NCI-H460 (cell line): ENCODE measurements at places on chromosomes 11 and 22.

- DNase-seq, result no peak
These were observed 75.2 kb downstream of the TEAD1 start for GRCh38 chr11:12749442-12749841.

DNA sequence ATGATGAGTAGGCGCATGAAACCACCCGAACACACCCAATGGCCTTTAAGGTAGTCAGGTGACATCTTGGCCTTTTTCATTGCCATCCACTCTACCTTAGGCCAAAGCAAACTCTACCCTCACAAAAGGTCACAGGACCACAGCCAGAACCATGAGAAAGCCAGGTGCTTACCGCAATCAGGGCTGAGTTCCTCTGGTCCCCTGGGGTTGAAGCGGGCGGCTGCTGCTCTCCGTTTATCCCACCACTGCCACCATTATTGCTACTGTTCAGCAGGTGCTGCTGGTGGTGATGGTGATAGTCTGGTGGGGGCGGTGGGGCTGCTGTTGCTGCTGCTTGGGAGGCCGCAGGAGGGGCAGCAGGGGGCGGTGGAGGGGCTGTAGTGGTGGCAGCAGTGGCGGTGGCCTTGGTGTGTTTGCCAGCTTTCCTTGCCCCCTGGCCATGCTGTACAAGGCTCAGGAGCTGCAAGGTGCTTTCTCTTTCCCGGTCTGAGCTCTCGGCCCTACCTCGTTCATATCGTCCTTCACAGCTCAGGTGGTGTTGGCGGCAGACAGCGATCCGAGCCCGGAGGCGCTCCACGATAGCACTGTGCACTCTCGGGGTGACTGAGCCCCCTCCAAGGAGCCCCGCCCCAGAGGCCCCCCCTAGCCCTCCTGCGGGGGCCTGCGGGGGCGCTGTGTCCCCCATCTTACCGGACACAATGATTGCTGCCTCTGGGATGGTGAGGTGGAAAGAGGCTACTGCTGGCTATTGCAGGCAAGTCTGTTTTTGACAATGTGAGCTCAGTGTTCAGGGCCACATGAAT, 1.6 kb downstream of the MAML2 start:
- no peak for DNase-seq

GRCh38 chr11:71188073-71188472, 64.3 kb downstream of the SHANK2 start:
- no peak for DNase-seq

- DNase-seq, result peak; percentile 54
These were observed 3.9 kb upstream of the RNF215 start for GRCh38 chr22:30390974-30391691.

GRCh38 chr11:16286095-16286494, 70.3 kb downstream of the SOX6 start:
- DNase-seq, result no peak

DNA sequence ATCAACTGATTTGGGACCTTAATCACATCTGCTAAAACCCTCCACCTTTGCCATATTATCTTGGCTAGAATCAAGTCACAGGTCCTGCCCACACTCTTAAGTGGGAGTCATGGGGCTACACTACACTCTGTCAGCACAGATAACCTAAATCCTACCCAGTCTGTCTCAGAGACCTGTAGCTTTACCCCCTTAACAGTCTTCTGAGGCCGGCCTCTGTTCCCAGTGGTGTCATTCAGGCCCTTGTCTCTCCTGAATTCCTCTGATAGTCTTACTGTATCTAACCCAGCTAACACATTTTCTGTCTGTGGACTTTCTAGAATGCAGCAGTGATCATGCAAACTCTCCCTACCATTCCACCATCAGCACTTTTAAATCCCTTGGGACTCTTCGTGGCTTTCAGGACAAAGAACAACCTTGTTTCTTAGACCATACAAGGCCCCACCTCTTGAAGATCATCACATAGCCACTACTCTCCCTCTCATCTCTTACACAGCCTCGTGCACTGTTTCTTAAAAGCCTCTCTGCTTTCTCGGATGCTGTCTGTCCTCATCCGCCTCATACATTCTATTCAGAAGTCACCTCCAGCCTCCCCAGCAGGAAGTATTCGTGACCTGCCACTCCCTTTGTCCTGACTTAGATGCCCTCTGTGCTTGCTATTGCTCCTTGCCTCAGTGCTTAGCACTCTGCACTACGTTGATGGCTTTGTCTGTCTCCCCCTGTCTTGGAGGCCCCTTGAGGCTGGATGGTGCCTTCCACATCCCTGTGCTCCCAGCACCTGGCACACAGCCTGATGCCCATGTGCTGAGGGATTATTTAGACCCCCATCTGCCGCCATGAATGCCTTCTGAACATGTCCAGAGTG, 57.9 kb downstream of the PANX1 start:
- DNase-seq, result no peak

DNA sequence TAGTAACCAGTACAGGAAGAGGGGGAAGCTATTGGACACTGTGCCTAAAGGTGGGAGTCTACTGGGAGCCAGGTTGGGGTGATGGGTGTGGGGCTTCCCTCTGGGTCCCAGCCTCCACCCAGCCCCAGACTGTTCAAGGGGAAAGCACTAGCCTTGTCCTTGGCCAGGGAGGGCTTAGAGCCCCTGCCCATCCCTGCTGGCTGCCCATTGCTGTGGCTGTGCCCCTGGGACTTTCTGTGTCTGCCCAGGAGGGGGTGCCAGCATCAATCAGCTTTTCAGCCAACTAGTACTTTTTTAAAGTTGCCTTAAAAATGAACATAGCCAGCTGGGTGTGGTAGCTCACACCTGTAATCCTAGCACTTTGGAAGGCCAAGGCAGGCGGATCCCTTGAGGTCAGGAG, 19.9 kb downstream of the INCENP start:
- no peak for DNase-seq

GRCh38 chr11:12770966-12771597, 96.9 kb downstream of the TEAD1 start:
- DNase-seq, result no peak

- DNase-seq, result no peak
These were observed 64.7 kb downstream of the ADAMTS15 start for GRCh38 chr11:130513132-130513531.

- no peak for DNase-seq
These were observed 66.8 kb downstream of the PRR5L start for GRCh38 chr11:36362902-36363301.

GRCh38 chr22:28791841-28792490, 8.4 kb downstream of the XBP1 start:
- DNase-seq, result no peak

GRCh38 chr22:47176573-47177333, 414.3 kb downstream of the TBC1D22A start:
- no peak for DNase-seq

DNA sequence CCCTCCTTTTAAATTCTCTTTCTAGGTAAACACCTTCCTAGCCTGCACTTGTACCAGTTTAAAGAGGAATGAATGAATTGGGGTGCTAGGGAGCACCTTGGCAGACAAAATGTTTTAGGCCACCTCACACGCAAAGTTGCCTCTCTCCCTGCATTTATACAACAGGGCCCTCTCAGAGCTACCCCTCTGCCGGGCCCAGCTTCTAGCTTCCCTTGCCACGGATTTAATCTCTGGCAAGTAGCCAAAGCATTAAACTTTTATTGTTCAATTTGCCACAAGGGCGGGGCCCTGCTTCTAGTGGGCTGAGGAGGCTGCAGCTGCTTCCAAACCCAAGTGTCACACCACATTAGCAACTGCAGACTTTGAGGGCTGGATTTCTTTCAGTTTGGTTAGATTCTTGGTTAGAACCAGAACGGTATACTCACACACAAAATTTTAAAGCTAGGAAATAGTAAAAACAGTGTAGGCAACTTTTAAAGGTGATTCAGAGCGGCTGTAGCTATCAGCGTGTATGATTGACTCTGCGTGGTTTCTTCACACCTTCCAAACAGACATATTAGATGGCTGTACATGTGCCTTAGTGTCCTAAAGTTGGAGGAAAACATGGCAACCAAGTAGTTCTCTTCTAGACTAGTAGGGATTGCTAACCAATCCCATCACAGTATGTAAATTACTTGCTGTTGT, 6.5 kb downstream of the KREMEN1 start:
- DNase-seq, result no peak

DNA sequence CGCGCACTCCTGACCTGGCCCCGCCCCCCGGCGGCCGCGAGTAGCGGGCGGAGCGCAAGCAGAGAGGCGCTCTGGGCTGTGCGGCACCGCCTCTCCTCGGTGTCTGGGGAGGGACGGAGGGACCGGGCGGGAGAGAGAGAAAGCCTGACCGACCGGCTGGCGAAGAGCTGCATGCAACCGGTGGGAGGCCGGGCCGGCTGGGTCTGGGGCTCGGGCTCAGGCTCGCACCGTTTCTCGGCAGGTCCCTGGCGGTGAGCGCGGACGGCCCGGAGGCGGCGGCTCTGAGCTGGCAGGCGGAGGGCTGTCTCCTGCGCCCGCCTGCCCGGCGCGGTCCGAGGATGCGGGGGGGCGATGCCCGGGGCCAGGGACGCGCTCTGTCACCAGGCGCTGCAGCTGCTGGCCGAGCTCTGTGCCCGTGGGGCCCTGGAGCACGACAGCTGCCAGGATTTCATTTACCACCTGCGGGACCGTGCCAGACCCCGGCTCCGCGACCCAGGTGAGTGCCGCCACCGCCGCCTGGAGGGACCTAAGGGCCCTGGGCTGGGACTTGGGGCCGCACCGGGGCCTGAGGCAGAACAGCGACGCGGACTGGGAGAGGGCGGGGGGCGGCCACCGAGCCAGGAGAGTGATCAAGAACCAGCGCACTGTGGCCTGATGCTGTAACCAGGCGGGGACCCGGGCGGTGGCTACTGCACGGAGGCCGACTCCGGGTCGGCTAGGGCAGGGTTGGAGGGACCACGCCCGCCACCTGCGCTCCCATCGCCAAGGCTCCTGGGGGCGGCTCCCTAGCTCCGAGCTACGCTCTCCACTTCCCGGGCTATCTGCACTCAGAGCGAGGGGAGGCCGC, at the start of gene SYT9:
SYT9 (plus strand) TSS at position 69 of the 847 bp plus-strand sequence; CDS start at position 352, 283 bp downstream.
- DNase-seq, result peak; percentile 9

DNA sequence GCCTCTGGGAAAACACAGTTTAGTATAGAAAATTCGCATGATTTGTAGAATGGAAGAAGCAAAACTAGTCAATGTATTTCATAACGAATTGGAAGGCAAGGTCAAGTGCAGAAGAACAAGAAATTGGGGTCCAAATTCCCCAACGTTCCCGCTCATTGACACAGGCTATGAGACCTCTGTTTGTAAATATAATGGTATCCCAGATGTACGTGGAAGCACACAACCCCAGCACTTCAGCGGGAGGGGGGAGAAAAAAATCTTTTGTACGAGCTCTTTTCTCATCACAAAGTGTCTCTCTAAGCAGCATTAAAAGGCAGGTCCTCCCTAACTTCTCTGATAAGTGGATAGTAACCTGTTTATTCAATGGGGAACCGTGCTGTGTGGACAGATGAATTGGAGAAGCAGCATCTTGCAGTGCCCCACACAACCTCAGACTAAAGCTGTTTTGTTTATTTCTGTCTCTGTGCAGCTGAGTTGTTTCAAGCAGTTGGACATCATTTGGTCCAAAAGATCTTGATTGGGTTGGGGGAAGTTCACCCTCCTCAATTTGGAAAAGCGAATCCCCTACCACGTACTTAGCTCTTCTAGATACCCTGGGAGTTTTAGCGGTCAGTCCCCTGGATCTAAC, 1.1 kb upstream of the GAB2 start:
- no peak for DNase-seq

DNA sequence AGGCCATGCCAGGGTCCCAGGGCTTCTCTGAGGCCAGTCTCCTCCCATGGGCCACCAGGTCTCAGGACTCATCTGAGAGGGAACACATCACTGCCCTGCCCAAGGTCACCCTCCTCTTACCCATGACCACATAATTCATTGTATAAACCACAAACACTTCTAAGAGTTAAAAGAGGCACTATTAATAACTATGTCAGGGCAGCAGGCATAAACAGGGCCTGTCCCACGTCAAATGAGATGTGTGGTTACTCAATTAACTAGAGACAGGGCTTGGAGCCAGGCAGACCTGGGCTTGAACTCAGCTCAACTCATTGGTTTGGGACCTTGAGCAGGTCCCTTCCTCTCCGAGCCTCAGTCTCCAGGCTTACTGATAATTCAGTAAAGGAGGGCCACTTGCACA, 33.1 kb downstream of the ARAP1 start:
- DNase-seq, result no peak

- DNase-seq, result no peak
These were observed at the start of gene SRSF8 for GRCh38 chr11:95066716-95067038. Gene SRSF8 (plus strand): TSS chr11:95066919. CDS start chr11:95067227, 308 bp downstream.

- no peak for DNase-seq
These were observed 24.9 kb downstream of the BMAL1 start for GRCh38 chr11:13302420-13302958.

GRCh38 chr22:39419911-39420310, 20.3 kb downstream of the TAB1 start:
- DNase-seq, result no peak

GRCh38 chr11:71335371-71335770, 83.0 kb upstream of the SHANK2 start:
- DNase-seq, result no peak

- no peak for DNase-seq
These were observed 1333.1 kb upstream of the TENM4 start for GRCh38 chr11:80773919-80774318.

DNA sequence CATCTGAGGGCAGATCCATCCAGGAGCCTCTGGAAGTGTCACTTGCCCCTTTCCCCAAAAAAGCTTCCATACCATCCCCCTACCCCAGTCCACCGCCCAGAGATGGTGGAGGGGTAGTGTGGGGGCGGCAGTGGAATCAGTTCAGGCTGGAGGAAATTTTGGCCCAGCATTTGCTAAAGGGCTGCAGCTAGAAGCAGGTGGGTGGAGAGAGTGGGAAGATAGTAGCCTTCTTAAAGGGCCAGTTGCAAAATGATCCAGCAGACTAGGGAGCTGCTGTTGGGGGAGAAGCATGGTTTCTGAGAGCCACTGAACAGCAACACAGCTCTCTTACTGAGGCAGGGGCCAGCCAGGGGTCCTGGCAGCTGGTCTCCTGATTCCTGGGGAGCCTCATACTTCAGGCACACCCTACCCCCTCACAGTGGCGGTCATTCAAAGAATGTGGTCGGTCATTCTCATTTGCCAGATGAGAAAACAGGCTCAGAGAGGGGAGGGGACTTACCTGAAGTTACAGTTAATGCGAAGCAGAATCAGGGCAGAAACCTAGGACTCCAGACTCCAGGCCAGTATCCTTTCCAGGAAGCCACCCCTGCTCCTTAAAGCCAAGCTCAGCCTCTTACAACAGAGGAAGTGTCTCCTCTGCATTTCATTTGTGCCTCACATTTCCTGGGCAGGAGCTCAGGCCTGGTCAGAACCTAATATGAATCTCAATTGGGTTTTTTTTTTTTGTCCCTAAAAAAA, 5.4 kb downstream of the SEC14L2 start:
- no peak for DNase-seq

DNA sequence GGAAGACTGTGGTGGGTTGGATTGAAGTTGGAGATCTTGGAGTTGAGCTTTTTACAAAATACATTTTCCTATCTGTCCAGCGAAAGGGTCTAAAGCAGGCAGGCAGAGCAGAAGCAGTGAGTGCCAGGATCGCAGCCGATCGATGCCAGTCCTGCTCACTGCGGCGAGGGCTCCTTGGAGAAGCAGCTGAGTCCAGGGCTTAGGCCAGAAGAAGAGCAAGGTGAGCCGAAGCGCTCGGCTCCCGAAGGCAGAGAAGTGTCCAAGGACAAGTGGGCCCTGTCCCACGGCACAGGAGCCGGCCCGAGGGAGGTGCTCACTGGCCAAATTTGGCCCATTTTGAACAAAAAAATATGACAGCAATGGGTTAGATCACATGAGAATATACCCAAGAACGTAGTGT, 637.8 kb downstream of the BRD1 start:
- no peak for DNase-seq

- no peak for DNase-seq
These were observed 119.9 kb downstream of the MIAT start for GRCh38 chr22:26777156-26777801.
